Kidney (tissue), 22 donors: ENCODE measurements at places on chromosomes 5 and 9. TPM values are rescaled to one million over a fixed set of nuclear protein-coding genes. Genes with fewer than 3 reads are reported as not detected.

GRCh38 chr5:77430726-77431125 lies 61.4 kb downstream of the WDR41 start:
- no peak for DNase-seq

PPP3R2 gene
- not detected for polyA plus RNA-seq

GRCh38 chr5:174325431-174325830 lies 279.9 kb downstream of the NSG2 start:
- DNase-seq, result no peak

PCDH1 gene
- 37.3 TPM for polyA plus RNA-seq

DNA sequence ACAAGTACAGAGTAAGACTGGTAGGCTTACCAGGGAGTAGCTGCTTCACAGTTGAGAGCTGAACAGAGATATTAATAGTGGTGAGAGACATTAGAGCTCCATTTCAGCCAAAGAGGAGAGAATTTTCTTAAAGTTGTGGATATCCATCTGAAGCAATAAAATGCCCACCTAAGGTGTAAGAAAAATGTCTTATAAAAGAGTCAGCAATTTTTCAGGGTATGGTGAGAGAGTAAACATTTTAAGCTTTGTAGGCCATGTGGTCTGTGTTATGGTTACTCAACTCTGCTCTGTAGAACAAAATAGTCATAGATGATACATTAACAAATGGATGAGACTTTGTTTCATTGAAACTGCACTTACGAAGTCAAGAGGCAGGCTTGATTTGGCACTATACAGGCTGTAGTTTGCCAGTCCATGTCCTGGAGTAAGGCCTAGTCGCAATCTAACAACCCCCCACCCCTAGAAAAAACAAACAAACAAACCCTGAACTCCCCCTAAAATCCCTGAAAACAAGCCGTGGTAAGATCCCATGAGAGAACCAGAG lies 945.4 kb upstream of the SEMA6A start:
- DNase-seq, result no peak

DNA sequence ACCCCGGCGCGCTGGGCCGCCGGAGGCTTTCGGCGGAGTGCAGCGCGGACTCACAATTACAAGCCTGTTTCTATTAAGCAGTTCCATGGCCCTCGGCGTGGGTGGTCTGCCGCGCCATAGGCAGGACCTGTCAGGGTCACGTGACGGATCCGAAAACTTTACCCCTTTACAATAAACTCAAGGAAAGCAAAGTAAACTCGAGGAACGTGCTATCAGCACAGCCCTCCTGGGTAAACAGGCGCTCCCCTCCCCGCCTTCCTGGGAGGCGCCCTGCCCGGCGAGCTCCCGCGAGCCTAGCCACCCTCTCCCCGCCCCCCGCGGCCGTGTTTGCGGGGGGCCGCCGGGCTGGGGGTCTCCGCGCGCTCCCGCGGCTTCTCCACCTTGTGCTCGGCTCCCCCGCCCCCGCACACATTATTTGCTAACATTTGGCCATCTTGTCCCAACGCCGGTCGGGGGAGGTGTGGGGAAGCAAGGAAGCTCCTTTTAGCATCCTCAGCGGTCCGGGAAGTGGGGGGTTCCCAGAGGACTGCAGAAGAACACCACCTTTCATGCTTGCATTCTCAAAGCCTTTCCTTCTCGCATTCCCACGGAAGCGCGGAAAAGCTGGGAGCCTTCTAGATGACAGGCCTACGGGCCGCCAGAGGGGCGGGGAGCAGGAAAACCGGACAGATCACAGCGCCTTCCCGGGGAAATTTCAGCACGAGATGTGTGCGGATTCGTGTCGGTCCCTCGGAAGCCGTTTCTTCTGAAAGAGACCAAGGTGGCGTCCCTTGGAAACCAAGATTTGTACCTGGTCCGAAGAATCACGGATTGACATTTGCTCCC lies at the start of gene PTCH1:
TSS of gene PTCH1 (minus strand) at position 238 of the 825 bp plus-strand sequence.
- peak; percentile 81 for DNase-seq

GRCh38 chr5:167608390-167609272 lies 682.8 kb upstream of the WWC1 start:
- DNase-seq, result no peak

DNA sequence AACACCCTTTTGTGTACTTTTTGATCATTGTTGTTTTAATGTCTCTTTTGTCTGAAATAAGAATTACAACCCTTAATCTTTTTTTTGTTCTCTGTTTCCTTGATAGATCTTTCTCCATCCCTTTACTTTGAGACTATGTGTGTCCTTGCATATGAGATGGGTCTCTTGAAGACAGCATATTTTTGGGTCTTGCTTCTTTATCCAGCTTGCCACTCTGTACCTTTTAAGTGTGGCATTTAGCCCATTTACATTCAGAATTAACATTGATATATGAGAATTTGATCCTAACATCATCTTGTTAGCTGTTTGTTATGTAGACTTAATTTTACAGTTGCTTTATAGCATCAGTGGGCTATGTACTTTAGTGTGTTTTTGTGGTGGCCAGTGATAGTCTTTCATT lies 382.5 kb downstream of the MED10 start:
- no peak for DNase-seq

BTNL9 gene
- polyA plus RNA-seq, result 8.6 TPM

GRCh38 chr9:134314039-134314949 lies 12.0 kb upstream of the RXRA start:
- peak; percentile 37 for DNase-seq

LSM11 gene
- 0.97 TPM for polyA plus RNA-seq

DNA sequence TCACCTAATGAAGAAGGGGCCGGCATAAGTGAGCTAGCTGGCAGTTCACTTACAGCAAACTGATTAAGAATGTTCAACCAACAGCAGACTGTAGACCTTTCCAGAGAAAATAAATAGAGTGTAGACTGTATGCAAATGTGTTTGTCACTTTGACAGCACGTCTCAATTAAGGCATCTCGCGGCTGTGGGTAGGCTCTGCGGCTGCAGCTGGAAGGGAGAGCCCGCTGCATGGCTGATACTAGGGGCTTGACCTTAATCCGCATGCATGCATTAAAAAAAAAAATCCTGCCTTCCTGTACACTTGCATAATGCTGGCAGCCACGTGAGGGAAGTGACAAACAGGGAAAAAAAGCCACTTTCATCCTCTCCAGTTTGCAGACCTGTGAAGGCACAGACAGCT lies 82.3 kb downstream of the CRB2 start:
- DNase-seq, result peak; percentile 39

GRCh38 chr5:59234236-59234635 lies 651.4 kb downstream of the RAB3C start:
- no peak for DNase-seq

DNA sequence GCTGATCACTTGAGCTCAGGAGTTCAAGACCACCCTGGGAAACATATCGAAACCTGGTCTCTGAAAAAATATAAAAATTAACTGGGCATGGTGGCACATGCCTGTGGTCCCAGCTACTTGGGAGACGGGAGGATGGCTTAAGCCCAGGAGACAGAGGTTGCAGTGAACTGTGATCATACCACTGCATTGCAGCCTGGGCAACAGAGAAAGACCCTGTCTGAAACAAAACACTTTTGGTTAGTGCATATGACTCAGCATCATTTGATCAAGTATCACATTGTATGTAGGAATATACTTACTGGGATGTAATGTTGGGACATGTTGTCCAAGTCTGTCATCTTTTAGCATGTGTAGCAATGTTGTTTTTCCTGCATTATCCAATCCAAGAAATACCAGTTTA lies 12.0 kb downstream of the SAR1B start:
- no peak for DNase-seq

DNA sequence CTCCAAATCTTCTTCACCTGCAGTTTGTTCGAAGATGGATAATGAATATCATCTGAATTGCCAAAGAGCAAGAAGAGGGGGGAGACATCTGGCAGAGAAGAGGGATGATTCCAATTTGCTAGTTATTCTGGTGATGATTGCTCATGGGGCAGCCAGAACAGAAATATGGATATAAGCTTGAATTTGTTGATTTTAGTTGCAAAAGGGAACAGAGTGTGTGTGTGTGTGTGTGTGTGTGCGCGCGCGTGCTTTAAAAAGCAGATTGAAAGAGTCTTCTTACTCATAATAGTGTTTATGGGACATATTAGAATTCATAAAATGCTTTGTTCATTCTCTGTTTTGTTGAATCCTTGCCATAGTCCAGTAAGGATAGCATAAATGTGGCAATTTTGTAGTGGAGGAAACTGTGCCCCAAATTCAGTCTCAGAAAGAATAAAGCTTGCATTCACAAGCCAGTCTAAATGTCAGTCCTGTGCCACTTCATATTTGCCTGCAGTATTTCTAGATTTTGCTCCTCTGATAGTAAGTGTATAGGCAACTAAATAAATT lies 436.3 kb upstream of the KLF4 start:
- no peak for DNase-seq

C9orf153 gene
- polyA plus RNA-seq, result not detected
